KBM-7 (cell line): ENCODE measurements at places on chromosomes 5 and 9.
A peak's percentile ranks its signal among the peaks of the same experiment; 100 is the strongest.

DNA sequence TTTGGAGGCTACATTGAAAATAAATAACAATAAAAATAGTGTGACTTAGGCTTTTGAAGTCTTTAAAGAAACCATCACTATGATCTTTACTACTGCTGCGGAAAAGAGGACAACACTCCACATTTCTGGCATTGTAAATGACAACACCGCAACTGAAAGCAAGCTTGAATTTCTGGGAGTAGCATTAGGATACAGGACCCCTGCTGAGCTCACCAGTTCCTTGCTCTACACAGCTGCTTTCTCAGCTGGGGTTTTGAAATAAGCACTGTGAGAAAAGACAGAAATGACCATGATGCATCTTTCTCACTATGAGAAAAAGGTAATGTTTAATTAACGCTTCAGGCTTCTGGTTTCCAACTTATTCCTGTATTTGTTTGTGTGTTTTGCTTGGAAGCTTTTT, 168.0 kb downstream of the TAF11L14 start:
- DNase-seq = no peak

- no peak for DNase-seq
Observed at GRCh38 chr9:114776683-114777399, 29.0 kb downstream of the TNFSF15 start.

DNA sequence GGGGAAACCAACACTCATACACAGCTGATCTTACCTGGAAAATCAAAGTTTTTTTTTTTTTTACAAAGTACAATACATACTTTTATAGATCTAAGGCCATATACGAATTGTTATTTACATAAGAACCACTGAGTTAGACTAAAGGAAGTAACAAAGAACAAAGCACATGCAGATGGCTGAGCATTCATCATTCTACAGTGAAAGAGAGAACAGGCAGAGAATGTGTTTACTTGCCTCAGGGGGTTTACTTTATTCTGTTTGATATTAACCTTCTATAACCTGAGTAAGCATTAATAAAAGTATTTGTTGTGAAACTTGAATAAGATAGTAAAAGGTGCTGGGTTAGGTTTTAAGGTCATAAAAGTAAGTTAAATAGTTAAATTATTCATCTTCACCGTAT, 54.7 kb downstream of the SLC38A9 start:
- DNase-seq = no peak

DNA sequence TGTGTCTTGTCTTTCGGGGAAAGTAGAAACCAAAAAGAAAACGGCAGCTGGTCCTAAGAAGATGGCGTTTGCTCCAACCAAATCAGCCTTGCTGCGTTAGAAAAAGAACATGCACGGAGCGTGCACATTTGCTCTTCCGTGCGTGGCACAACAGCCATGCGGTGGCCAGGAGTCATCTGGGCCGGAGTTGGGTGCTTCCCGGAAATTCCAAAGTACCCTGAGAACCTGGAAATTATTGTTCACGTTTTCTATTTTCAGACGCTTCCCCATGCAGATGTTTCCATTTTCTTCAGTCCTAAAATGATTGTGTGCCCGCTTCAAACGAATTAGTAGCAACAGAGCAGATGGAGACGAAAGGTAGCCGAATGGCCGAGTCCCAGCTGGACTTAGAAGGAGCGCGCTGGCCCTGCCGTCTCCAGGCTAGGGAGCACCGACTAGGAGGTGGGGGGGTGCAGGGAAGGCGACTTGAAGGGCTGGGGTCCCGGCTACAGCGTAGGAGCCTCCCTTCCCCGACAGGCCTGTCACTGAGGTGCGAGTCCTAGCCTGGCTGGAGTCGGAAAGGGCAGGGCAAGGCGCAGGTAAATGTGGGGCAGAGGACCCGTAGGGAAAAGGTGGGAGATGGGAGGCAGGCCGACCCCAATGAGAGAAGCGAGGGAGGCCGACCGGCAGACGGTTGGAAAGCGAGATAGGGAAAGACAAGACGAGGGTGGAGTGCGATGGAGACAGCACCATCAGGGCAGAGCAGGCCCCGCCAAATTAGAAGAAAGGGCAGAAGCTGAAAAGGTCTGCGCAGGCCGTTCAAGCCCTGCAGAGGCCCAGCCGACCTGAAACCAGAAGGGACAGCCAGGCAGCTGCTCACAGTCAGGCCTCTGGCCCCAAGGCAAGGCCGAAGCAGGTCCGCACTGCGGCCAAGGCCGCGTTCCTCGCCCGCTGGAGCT, 1.4 kb downstream of the BARX1 start:
- no peak for DNase-seq

- no peak for DNase-seq
Observed at GRCh38 chr5:179822444-179822990, 1.8 kb downstream of the SQSTM1 start.

- peak; percentile 65 for DNase-seq
Observed at GRCh38 chr5:56269216-56269927, 36.2 kb upstream of the ANKRD55 start.

DNA sequence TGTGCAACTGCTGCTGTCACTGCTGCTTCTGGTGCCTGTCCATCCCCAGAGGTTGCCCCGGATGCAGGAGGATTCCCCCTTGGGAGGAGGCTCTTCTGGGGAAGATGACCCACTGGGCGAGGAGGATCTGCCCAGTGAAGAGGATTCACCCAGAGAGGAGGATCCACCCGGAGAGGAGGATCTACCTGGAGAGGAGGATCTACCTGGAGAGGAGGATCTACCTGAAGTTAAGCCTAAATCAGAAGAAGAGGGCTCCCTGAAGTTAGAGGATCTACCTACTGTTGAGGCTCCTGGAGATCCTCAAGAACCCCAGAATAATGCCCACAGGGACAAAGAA, 265 bp downstream of the CA9 start:
- DNase-seq = no peak

DNA sequence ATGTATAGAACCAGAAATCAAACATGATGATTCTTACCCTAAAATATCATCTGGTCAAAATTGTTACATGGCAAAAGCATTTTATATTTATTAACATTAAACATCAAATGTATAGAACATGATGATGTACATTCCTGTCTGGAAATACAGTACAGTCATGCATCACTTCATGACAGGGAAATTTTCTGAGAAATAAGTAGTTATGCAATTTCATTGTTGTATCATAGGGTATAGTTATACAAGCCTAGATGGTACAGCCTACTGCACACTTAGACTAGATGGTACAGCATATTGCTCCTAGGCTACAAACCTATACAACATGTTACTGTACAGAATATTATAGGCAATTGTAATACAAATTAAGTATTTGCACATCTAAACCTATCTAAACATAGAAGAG, 64.6 kb upstream of the VCAN start:
- no peak for DNase-seq

DNA sequence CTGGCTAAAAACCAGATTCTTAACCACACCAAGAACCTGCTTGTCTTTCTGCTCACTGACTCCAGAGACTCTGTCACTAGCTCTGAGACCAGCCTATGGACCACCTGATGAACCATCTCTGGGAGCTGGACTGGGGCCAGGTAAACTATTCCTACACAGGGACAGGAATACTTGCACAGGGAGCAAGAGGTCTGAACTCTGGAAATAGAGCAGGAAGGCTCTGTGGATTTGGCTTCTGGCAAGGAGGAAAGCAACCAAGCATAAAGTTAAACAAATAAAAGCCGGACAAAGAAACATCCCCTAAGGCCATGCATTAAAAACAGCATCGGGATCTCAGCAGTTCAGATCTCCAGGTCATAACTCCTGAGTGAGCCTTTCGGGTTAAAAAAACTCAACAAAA, 5.6 kb upstream of the SPARC start:
- no peak for DNase-seq

GRCh38 chr5:115543365-115544042, 1.1 kb downstream of the FEM1C start:
- peak; percentile 61 for DNase-seq

DNA sequence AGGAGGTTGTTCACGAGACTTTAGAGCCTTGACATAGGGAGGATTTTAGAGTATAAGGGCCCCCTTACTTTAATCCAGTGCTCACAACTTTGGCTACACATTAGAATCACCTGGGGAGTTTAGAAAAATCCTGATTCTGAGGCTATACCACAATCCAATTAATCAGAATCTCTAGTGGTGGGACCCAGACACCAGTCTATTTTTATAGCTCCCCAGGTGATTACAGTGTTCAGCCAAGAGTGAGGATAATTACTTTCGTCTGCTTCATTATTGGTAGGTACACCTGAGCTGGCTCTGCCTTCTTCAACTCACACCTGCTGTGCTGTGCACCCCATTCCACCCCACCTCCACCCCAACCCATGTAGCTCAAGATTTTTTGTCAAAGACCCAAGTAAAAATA, 141.3 kb upstream of the EPB41L4A start:
- no peak for DNase-seq

- DNase-seq = no peak
Observed at GRCh38 chr9:26523577-26523976, 369.0 kb downstream of the CAAP1 start.

DNA sequence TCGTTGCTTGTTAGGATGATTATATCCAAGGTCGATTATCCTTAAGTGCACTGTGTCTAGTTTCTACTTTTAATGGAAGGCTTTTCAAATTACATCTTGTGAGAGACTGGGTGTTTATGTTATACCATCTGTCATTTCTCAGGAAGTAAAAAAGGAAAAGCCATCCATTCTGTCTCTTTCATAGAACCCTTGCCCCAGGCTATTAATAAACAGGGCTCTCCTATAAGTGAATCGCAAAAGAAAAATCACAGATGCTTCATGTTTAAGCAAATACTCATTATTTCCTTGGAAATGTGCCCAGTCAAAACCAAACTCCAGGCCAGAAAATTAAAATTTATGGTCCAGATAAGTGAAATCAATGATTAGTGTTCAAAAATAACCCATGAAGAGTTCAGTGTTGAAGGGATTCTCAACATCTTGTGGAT, 58.1 kb downstream of the STARD4 start:
- no peak for DNase-seq

DNA sequence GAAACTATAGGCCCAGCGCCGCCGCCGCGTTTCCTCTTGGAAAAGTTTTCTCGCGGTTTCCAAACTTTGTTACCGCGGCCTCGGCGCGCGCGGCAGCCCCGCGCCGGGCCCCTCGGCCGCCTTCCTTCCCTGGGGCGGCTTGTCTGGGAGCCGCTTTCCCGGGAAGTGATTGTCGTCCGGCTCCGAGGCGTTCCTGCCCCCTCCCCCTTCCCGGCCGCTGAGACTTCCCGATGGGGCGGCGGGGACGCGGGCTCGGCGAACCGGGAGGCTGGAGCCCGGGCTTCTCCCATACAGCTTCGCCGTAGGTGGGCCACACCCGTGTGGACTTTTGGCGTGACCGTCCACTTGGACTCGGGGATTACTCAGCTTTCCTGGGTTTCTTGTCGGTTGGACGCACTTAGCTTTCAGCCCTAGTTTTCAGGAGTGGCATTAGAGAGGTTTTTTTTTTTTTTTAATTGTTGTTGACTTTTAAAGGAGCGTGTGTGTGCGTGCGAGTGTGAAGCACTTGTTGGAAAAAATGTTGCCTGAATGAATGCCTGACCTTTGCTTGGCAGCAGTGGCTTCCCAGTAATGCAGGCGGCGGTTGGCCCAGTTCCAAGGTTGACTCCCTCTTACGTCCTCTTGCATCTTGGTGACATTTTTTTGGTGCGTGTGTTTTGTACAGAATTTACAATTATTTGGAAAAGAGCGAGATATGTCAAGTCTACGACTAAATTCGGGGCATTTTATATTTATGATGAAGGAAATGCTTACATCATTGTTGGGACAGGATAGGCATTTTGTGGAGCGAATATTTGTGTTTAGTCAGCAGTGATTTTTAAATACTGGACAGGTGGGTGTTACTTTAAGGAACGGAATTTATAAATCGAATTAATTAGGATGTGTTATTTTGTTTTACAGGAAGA, 821 bp downstream of the CTNNA1 start:
- peak; percentile 72 for DNase-seq

DNA sequence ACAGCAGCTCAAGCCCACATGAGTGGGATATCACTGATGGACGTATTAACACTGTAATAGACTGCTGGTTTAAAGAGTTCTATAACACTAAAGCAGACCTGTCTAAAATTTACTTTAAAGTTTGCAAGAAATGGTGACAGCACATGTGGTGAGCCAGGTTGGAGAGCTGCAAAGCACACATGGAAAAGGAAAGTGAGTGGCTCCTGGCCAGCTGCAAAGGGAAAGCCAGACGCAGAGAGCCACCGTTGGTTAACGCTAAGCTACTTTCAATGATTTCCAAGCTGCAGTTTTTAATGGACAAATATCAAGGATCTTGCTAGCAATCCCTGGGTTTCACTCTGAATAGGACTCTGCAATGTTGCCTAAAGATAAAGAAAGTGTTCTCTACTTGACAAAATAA, 89.9 kb downstream of the CTNND2 start:
- no peak for DNase-seq

- peak; percentile 38 for DNase-seq
Observed at GRCh38 chr5:56561-57290, 35.2 kb upstream of the PLEKHG4B start.

DNA sequence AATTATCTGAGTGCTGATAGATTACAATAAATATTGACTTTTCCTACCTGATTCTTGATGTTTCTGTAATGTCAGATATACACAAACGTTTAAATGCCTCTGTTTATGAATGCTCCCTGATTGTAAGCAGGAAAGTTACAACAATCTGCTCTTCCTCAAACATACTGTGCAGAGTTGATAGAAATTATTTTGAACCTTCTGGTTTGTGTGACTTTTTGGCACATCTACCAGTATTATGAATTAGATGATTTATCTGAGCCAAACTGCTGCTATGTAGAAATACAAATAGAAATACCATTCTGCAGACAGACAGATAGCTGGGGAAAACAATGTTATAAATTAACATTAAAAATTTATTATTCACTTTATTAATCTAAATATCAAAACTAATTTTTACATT, 113.0 kb downstream of the SLF1 start:
- no peak for DNase-seq

DNA sequence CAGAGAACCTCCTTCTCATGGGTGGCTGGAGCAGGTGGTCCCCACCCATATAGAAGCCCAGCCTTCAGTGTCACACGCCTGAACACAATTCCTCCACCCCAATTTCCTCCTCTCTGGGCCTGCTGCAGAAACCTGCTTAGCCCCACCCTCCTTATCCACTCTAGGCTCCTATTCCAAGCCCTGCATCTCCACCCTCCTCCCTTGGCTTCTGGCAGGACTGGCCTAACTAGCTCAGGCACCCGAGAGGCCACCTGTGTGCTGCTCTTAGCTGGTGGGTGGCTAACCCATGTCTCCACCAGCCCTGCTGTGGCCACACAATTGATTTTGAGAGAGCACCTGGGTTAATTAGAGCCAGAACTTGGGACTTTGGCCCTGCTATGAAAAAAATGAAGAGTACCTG, 77.3 kb upstream of the ATP10B start:
- no peak for DNase-seq
